Stimulated activated CD8-positive, alpha-beta memory T cell treated with anti-CD3 and anti-CD28 coated beads, Interleukin-15, amount 100 ng/mL, for 24 hours (primary cell): ENCODE measurements at places on chromosomes 1 and 21.

DNA sequence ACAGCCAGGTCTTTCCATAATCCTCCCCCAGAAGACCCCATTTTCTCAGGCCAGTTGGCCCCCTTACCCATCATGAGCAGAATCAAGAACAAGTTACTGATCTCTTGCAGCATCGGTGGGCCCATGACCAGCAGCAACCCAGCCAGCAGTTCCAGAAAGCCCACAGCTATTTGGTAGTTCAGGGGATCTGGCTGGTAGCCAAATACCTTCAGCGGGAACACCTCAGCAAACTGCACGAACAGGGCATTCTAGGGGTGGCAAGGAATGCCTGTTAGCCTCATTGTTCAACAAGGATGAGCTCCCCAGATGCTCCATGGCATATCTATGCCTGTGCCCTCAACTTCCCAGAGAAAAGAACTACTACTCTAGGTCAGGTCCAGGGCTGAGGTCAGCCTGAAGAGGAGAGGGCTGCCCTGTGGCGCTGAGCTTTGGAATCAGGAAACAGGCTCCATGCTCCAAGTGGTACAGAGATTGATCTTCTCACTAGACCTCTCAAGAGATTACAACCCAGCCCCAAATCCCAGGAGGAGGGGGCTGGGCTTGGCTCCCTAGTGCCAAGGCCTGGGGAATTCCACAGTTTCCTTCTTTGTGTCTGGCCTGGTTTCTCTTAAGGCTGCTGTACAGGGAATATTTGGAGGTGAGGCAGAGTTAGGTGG, 1.3 kb downstream of the TMEM35B start:
- no peak for DNase-seq

DNA sequence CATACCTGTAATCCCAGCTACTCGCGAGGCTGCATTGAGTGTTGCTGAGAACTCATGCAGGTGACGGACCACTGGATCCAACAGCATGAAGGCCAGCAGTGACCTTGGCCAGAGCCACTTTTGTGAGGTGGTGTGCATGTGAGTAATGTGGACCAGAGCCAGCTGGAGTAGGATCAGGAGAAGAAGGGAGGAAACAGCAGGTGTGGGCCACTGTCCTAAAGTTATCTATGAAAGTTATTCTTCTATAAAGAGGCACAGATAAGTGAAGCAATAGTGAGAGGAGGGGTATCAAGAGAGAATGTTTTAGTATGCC, 47.8 kb downstream of the TCP10L start:
- DNase-seq: no peak

GRCh38 chr21:33116676-33117075, 46.7 kb downstream of the OLIG1 start:
- DNase-seq: no peak

DNA sequence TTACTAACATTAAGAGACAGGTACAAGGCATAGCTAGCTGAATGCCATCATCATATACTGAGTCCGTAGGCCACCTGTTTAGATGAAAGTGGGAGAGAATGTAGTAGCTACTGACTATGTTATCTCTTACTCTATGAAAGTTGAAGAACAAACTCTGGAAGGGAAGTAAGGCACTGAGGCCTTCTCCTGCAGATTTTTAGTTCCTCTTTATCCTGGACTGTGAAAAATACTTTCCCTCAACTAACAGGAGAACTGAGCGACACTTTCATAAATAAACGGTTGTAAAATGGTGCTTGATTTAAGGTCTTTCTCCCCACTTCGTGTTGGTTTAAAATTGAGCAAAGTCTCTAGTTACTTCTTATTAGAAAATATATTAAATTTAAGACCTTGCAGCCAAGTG, 101.9 kb downstream of the FNBP1L start:
- no peak for DNase-seq

DNA sequence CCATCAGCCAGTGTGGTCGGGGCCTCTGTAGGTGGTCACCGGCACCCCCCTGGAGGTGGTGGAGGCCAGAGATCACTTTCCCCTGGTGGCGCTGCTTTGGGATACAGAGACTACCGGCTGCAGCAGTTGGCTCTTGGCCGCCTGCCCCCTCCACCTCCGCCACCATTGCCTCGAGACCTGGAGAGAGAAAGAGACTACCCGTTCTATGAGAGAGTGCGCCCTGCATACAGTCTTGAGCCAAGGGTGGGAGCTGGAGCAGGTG, 961 bp downstream of the RBM15 start:
- no peak for DNase-seq

- no peak for DNase-seq
Measured at GRCh38 chr1:14974361-14974760, 179.2 kb upstream of the TMEM51 start.

DNA sequence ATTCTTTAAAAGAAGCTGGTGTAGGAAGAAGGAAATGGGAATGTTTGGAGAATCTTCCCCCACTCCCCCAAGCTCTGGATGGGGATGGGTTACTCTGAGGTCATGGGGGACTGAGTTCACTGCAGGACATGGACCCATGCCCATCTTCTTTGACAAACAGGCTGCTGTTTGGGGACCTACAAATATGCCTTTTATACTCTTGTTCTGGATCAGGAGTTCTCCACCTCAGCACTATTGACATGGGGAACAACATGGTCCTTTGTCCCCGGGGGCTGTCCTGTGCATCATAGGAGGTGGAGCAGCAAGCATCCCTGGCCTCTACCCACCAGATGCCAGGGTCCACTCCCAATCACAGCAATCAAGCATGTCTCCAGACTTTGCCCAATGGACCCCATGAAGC, 365.8 kb upstream of the C1orf174 start:
- DNase-seq: no peak

- no peak for DNase-seq
Measured at GRCh38 chr1:150552128-150552910, 3.1 kb downstream of the ADAMTSL4 start.

DNA sequence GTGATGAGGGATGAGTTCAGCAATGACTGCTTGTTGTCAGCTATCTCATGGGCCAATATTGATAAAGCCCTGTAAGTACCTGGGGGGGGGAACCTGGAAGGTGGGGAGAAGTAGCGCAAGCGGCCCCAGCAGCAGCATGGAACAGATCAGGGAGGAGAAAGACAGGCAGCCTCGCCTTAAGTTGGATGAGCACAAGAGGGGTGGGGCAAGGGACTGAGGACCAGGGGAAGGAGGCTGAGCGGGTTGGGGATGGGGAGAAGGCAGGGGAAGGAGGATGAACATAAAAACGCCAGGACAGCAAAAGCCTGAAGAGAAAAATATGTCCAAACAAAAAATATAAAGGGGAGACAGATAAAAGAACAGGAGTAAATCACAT, 70.6 kb downstream of the ALG14 start:
- DNase-seq: no peak

DNA sequence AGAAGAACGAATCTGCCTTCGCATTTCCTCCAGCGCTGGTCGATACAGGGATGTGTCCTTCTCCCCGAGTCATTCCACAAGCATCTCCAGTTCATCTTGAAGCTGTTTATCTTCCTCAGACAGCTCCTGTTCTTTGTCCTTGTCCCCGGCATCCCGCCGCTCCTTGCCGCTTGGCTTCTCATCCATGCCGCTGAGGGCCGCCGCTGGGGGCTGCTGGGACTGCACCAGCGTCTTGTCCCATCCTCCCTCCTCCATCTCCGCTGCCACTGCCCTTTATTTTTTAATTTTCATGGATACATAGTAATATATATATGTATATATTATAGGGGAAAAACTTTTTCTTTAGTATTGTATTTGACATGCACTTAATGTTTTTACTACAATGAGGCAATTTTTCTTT, 53.4 kb downstream of the FMN2 start:
- DNase-seq: no peak
